AG09319 (cell line): ENCODE measurements at places on chromosomes 1 and 21.

GRCh38 chr21:35507181-35507759, 458.2 kb upstream of the RUNX1 start:
- DNase-seq, result no peak

DNA sequence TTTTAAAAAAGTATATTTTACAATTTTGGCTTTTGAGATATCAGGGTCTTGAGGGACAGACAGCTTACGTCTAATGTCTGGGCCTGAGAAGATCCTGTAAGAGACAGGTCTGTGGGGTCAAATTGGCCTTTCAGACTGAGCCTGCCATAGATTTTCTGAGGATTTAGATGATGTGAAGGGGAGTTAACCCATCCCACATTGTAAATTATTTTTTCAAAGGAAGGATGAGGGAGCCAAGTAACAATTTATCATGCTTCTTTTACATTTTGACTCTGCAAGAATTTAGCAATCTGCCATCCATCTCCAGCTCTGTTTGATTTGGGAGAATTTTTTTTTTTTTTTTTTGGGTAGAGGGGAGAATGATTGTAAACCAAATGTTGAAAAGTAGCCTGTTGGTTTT, 160.9 kb downstream of the ROR1 start:
- no peak for DNase-seq

DNA sequence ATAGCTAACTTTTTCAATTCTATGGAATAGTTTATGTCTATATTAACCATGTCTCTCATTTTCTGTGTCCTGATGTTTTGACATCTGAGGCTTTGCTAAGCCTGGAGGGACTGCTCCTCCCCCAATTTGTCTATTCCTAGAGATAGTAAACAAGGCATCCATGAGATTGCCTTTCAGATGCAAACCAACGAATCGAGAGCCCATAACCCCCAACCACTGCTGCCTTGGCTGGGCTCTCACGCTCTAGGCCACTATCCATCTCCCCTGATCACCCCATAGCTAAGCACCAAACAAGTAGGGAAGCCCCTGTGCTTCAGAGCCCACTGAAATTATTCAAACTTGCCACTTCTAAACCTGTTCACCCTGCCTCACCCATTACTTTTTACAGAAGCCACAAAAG, 437.7 kb downstream of the SETD4 start:
- DNase-seq, result no peak

DNA sequence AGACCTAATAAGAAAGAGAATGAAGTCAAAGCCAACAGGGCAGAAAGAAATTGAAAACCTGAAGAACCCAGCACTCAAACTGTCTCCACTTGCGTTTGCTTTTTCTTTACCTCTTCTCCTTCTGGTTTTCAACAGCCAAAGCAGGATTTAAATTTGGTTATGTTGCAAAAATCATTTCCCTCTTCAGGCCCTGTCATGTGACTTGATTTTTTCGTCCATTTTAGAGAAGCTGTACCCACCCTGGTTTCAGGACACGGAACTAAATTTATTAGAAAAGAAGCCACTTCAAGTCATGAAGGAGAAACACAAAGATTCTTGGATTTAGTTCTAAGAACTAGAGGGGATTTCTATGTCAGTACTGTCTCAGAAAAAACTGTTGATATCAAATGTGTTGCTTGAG, 1.0 kb upstream of the SYNJ1 start:
- DNase-seq, result no peak

GRCh38 chr1:233935297-233935868, 30.9 kb downstream of the SLC35F3 start:
- DNase-seq, result no peak
